Right renal pelvis (tissue), 4 donors: ENCODE measurements at places on chromosomes 3 and 15.

GRCh38 chr15:31327669-31328427, 1.2 kb downstream of the KLF13 start:
- DNase-seq: no peak

DNA sequence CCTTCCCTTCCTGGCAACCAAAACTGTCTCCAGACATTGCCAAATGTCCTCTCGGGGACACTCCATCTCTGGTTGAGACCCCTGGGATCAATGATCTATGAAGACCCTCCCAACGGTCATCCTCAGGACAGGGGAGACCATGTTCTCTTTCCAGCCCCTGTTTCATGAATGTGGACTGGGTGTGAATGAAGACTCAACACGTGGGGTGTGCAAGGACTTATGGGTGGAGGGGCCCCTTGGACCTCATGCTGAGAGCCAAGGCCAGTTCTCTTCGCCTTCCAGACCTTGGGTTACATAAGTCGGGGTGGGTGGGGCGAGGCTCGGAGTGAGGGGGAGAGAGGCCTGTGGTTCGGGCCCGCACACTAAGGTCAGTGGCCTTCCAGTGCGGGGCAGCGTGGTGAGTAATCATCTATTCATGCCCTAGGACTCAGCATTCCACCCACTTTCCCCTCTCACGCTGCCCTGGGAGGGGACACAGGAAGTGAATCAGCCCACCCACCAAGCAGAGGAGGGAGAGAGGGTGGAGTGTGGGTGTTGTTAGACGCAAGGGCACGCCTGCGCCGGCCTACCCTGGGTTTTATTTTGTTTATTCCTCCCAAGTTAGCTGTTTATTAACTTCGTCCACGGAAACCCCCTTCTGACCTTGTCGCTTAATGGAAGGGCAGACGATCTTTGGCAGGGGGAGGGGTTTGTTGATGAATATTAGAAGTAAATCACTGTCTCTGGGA, 6.7 kb downstream of the PAQR5 start:
- no peak for DNase-seq

DNA sequence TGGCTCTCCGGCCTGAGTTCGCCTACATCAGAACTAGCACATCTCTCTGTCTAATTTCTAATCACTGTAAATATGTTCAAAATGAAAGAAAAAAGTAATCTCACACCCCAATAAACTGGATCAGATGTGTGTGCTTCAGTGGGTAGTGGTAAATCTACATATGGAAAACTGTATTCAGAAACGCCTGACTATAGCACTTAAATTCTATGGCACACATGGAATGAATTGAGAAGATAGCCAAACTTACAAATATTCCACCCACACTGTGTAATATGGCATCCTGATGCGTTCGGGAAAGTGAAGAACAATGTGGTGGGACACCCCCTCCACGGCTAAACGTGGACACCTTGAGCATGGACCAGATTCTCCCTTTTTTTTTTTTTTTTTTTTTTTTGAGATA, 40.6 kb upstream of the BOC start:
- DNase-seq: no peak

GRCh38 chr3:23072693-23073092, 130.4 kb upstream of the UBE2E2 start:
- DNase-seq: no peak

DNA sequence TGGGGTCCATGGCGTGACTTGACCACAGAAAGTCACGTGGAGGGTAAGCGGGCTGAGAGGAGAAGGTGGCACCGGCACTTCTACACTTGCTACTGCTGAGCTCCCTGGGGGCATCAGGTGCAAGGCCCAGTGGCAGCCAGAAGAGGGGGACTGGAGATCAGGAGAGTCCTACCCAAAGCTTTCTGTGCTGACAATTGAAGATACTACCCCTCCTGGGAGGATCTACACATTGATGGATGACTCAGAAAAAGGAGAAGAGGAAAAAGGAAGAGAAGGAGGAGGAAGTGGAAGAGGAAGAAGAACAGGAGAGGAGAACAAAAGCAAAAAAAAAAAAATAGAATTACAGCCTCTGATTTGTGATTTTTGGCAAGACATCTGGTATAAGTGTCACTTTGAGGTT, 41.2 kb downstream of the MYO5C start:
- DNase-seq: no peak

GRCh38 chr3:16494814-16495431, 18.6 kb downstream of the RFTN1 start:
- DNase-seq: no peak

DNA sequence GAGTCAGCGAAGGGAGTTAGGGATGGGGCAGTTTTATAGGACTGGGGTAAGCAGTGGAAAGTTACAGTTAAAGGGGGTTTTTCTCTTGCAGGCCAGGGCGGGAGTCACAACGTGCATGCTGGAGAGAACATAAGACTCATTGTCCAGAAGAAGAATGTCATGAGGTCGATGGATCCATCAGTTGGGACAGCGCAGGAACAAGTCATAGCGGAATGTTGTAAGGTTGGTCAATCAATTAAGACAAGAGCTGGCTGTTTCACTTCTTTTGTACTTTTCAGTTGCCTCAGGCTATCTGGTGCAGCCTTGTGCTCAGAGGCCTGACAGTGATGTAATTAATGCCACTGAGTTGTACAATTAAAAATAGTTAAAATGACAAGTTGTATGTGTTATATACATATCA, 165.6 kb downstream of the OCA2 start:
- no peak for DNase-seq

GRCh38 chr3:53823026-53823955, 22.9 kb downstream of the CHDH start:
- DNase-seq: no peak
